ENCODE measurements at places on chromosomes 13 and 19.
A peak's percentile ranks its signal among the peaks of the same experiment; 100 is the strongest.

GRCh38 chr19:40360708-40361241, 12.3 kb downstream of the PLD3 start:
- no peak for DNase-seq

GRCh38 chr13:67505376-67505775, 275.2 kb upstream of the PCDH9 start:
- no peak for DNase-seq

- DNase-seq, result no peak
Observed at GRCh38 chr19:3125900-3126524, 9.8 kb upstream of the GNA15 start.

GRCh38 chr19:827710-828321, at the start of gene AZU1:
AZU1 (plus strand) TSS chr19:827837; CDS start chr19:827847, 10 bp downstream.
- no peak for DNase-seq

GRCh38 chr19:32702010-32702409, 10.4 kb downstream of the NUDT19 start:
- peak; percentile 20 for DNase-seq

- no peak for DNase-seq
Observed at GRCh38 chr19:32174386-32175113, 170.9 kb upstream of the ZNF507 start.

GRCh38 chr13:22447132-22447886, 733.5 kb upstream of the SGCG start:
- no peak for DNase-seq

GRCh38 chr13:33213024-33213768, 72.4 kb downstream of the STARD13 start:
- no peak for DNase-seq

GRCh38 chr19:35556025-35556590, 7.3 kb downstream of the ATP4A start:
- no peak for DNase-seq

- DNase-seq, result peak; percentile 21
Observed at GRCh38 chr13:31722673-31723072, 16.7 kb upstream of the RXFP2 start.

- DNase-seq, result no peak
Observed at GRCh38 chr13:76035711-76036110, 399.6 kb downstream of the LMO7 start.

DNA sequence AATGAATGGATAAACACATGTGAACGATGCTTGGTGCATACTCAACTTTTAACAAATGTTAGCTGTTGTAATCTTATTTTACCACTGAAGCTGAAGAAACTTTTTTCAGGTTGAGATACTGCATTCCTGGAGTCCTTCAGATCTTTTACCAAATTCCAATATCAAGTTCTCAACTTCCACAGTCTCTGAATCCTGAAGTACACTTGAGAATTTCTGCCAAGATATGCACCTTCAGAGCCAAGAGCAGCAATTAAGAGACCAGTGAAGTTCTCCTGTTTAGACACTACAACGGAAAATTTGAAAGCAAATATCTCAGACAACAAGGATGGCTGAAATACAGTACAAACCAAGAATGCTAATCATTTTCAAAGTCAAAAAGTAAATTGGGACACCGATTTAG, 84.6 kb upstream of the MTIF3 start:
- no peak for DNase-seq

DNA sequence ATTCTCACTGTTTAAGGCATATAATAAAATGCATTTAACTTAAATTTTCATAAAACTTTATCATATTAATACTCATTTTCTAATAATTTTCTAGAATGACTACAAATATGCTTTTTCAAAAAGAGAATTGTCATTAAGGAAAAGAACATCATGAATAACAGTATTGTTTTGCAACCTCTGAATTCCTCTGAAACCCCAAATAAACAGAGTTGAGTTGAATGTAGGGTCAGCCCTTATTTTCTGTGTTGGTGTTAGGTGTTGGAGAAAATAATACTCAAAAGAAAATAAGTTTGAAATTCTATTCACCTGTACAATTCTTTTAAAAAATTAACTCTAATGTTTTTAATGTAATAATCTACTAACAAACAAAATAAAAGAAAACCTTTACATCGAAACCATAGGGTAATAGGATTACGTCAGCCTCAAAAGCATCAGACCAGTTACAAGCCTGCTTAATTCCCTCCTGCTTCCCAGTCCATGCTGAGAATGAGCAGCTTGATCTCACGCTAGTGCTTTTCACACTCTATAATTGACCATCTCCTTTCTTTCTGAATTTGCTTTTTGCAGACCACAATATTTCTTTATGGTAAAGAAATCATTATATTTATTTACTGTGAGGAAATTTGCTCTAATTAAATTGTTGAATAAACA, 160.9 kb downstream of the PCDH9 start:
- no peak for DNase-seq

GRCh38 chr13:88217372-88217771, 546.2 kb downstream of the SLITRK5 start:
- no peak for DNase-seq

DNA sequence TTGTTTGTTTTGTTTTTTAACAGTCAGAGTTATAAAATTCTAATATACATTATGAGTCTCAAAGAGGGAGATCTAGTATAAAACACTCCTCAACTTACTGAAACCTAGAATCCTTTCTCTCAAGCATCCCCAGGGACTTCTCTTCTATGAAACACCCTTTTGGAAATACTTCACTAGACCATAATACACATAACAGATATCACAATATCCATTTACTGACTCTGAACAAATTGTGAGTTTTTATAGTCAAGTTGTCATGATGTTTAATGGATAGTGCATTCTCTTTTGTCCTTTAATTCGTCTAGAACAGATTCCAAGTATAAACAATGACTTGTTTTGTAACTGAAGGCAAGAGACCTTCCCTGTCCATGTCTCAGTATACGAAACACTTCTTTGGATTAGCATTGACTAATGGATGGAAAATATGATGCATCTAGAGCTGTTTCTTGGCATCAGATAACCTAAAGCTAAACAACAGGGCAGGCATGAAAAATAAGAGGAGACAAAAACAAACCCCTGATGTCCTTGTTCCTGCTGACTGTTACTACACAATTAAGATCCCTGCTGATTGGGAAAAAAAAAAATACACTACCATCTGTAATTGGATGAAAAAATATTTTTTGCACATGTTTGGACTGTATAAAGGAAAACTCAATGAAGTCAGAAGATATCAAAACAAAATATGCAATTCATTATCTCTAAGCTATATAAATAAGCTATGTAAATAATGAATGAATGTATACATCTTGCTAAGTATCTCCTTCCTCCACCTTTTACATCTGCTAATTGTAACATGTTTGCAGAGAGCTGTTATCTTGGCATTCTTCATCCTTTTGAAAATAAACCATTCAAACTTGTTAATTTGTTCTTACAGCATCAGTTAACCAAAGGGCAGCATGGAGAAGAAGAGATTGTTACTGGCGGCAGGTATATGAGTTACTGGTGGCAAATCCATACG, 214.2 kb downstream of the LACC1 start:
- DNase-seq, result no peak

GRCh38 chr13:50589139-50589538, 254.4 kb downstream of the DLEU7 start:
- no peak for DNase-seq

GRCh38 chr13:48511621-48512230, 21.2 kb downstream of the RCBTB2 start:
- no peak for DNase-seq

- DNase-seq, result no peak
Observed at GRCh38 chr19:33813391-33814101, 16.9 kb downstream of the KCTD15 start.

GRCh38 chr19:35519291-35519690, 5.8 kb upstream of the DMKN start:
- no peak for DNase-seq

GRCh38 chr13:111577208-111577828, 256.9 kb downstream of the TEX29 start:
- DNase-seq, result no peak

- no peak for DNase-seq
Observed at GRCh38 chr13:111899714-111900389, 167.1 kb upstream of the SOX1 start.
